ENCODE measurements at places on chromosomes 2 and 18.
A peak's percentile ranks its signal among the peaks of the same experiment; 100 is the strongest.

- DNase-seq: no peak
Measured at GRCh38 chr2:50648041-50648700, 383.8 kb downstream of the NRXN1 start.

- no peak for DNase-seq
Measured at GRCh38 chr2:130869441-130870160, 32.9 kb downstream of the ARHGEF4 start.

- DNase-seq: no peak
Measured at GRCh38 chr2:240107477-240107796, 28.7 kb downstream of the COPS9 start.

DNA sequence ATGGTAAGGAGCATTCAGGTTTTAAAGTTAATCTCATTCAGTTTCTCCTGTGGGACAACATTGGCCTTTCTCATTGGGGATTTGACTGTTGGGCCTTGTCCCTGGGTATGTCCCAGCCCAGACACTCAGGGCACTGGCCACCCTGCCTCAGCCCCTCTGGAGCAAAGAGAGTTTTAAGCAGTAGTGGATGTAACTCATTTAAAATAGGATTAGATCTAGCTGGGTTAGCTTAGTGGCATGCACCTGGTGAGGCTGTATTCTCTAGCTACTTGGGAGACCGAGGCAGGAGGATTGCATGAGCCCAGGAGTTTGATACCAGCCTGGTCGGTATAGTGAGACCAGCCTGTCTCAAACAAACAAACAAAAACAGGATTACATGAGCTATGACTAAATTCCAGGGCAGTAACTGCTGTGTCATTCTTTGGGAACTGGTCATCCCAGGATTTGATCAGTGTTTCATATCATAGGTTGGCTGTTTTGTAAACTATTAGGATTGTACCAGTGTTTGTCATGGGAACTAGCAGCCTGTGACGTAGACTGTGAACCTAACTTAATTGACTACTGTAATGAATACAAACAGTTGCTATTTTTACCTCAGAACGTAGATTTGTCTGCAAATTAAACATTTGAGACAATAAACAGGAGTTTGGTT, 12.5 kb downstream of the INPP4A start:
- DNase-seq: no peak

- DNase-seq: no peak
Measured at GRCh38 chr2:231357048-231357447, 38.5 kb upstream of the B3GNT7 start.

GRCh38 chr2:163593982-163594381, 141.8 kb downstream of the FIGN start:
- DNase-seq: no peak

- no peak for DNase-seq
Measured at GRCh38 chr2:216082117-216082711, 495 bp downstream of the TMEM169 start.

DNA sequence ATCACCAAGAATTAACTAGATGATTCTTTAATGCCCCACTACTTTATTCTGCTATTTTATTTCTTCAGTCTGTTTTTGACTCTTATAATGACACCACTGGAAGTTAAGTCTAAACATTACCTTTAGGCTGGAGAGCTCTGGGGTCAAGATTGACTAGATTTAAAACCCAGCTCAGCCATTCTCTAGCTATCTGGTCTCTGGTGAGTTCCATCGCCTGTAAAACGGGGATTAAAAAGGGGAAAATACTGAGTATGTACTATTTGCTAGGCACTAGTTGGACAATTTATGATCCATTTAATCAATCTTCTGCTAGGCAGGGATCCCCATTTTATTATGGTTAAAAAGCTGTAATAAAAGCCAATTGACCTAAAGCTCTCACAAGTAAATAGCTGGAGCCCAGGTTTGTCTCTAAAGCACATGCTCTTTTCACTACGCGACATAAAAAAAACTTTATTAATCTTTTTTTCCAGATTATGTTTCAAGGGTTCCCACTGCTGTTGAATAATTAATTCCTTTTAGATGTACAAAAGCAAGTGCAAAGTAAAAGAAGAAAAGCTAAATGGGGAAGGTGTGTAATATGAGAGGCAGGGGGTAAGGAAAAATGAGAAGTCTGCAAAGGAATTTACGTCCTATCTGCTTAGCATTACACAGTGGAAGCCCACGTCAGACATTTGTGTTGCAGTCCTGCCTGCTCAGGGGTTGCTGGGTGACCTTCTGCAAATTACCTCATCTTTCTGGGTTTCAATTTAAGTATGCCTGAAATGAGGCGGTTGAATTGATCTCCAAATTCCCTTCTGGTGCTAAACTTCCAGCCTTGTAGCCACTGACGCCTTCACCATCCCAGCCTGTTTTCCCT, 918 bp upstream of the NABP1 start:
- peak; percentile 53 for DNase-seq

- no peak for DNase-seq
Measured at GRCh38 chr2:238487134-238487533, 60.4 kb downstream of the ASB1 start.

DNA sequence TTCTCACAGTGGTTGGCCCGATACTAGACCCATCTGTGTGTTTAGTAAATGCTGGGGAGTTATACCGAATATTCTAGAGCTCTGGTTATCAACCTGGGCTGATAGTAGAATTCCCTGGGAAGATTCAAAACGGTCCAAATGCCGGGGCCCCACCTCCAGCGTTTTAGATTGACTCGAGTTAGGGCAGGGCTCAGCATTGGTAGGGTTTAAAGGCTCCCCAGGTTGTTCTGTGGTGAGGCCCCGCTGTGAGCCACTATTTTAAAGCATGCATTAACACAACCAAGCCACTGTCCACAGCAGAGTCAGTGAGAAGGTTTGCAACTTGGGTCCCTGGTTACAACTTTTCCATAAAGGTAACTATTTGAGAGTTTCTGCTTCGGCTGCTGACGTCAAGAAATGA, 73.6 kb downstream of the DYSF start:
- DNase-seq: no peak

Measured in hematopoietic multipotent progenitor cell (in vitro differentiated cells).